ENCODE measurements at places on chromosomes 1 and 21. TPM values are rescaled to one million over a fixed set of nuclear protein-coding genes. Genes with fewer than 3 reads are reported as not detected.

Gene C1orf210
- total RNA-seq = 7.6 TPM

Gene GBP4
- 0.05 TPM for total RNA-seq

Gene HCN3
- total RNA-seq = 8.5 TPM

Gene RIMKLA
- total RNA-seq = 4.9 TPM

Gene MTF2
- total RNA-seq = 45.5 TPM

Gene SELENBP1
- total RNA-seq = 0.42 TPM

Gene CGN
- total RNA-seq = 19.7 TPM

Gene POU3F1
- total RNA-seq = not detected

Gene CSF1
- total RNA-seq = 3.0 TPM

Gene RIPPLY3
- not detected for total RNA-seq

Gene GPR153
- 6.1 TPM for total RNA-seq

Gene USP21
- total RNA-seq = 22.1 TPM

Gene SPSB1
- 10.8 TPM for total RNA-seq

Gene GRIK1
- not detected for total RNA-seq

Gene C1orf116
- total RNA-seq = 3.6 TPM

Gene HPDL
- total RNA-seq = not detected

Gene RPS6KC1
- total RNA-seq = 15.9 TPM

Gene ZBED6
- 26.9 TPM for total RNA-seq

Gene SPRR2E
- not detected for total RNA-seq
